ENCODE measurements at places on chromosomes 3 and 15.

DNA sequence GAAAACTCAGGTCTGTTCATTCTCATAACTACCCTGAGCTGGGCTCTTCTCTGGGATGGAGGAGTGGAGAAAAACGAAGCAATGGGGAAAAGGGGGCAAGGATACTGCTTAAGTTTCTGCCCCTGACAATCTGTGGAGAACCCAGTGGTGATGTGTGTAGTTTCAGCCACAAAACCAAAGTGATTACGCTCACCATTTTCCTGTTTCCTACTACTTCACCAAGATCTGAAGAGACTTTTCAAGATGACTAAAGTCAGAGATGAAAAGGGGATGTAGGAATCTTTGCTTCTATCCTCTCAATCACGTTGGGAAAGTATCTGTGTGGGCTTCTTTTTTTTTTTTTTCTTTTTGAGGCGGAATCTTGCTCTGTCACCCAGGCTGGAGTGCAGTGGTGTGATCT lies 8.3 kb upstream of the UBE2E1 start:
- no peak for DNase-seq

DNA sequence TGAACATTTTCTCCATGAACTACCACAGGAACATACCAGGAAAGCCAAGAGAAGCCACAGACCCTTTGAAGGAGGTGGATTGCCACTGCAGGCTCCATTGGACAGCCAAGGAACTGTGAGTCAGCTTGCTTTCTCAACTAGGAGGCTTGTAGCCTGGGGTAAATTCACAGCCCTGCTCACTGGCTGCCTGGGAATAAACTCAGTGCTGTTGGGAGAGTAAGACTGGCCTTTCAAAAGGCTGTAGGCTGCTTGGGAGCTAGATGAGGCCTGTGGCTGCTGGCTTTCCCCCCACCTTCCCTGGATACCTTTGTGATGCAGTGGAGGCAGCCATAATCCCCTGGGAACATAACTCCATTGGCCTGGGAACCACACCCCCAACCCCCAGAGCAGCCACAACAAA lies 223.5 kb upstream of the RBMS3 start:
- DNase-seq: no peak

DNA sequence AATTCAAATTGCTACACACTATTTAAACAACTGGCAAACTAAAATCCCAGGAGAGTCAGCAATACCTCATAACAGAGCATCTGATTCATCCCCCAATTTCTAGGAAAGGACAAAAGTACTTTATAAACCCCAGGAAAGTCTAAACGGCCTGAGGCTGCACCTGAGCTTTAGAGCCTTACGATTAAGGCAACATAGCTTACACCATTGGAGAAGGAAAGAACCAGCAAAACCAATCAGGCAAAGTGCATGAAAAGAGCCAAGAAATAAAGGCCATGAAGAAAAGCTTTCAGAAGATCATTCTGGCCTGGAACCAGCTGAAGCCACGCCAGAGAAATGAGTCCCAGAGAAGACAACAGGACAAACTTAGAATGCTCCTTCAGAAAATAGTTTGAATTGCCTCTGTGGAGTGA lies 48.1 kb downstream of the PTPN9 start:
- no peak for DNase-seq

GRCh38 chr15:28164876-28165275 lies 65.8 kb upstream of the OCA2 start:
- no peak for DNase-seq

- DNase-seq: peak; percentile 77
Observed at GRCh38 chr3:156816794-156817645, 9.1 kb upstream of the LEKR1 start.

GRCh38 chr3:184690192-184690883 lies 21.5 kb downstream of the MAGEF1 start:
- DNase-seq: no peak

DNA sequence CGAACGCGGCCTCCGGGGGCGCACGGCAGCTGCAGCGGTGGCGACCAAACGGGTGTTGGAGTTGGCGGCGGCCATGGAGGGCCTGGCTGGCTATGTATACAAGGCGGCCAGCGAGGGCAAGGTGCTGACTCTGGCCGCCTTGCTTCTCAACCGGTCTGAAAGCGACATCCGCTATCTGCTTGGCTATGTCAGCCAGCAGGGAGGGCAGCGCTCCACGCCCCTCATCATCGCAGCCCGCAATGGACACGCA lies 725 bp downstream of the FEM1B start:
- DNase-seq: no peak

DNA sequence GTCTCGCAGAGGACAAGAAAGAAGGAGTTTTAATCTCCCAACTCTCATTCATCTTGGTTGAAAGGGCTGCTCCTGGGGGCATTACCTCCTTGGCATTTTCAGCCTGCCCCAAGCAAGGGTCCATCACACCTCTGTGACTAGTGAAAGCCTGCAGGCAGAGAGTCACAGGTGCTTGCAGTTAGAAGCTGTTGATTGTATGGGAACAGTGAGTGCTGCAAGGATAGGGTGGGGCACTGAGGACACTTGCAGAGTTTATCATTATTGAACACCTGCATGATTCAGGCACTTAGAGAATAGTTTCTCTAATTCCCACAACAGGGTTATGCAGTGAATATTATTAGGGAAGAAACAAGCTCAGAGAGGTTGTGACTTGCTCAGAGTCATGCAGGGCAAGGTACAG lies 41.7 kb upstream of the IGF2BP2 start:
- no peak for DNase-seq

Measured in activated CD4-positive, CD25-positive, alpha-beta regulatory T cell treated with anti-CD3 and anti-CD28 coated beads, Interleukin-2, amount 50 U/mL, for 16 hours (primary cell).